ENCODE measurements at places on chromosomes 5 and 9.

DNA sequence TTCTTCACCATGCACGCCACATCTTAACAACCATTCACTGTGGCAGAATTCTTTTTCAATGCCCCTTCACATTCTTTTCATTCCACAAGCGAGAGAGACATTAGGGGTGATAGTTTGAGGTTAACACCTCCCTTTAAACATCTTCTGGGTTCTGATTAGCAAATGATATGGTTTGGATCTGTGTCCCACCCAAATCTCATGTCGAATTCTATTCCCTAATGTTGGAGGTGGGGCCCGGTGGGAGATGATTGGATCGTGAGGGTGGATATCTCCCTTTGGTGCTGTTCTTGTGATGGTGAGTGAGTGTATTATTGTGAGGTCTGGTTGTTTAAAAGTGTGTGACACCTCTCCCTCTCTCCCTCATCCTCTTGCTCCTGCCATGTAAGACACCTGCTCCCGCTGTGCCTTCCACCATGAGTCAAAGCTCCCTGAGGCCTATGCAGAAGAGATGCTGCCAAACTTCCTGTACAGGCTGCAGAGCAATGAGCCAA is 46.1 kb upstream of the RAI14 start:
- DNase-seq = no peak

- DNase-seq = no peak
Observed at GRCh38 chr9:98908897-98909634, 34.6 kb upstream of the COL15A1 start.

GRCh38 chr5:78540335-78541085 is 108.1 kb downstream of the LHFPL2 start:
- DNase-seq = no peak

DNA sequence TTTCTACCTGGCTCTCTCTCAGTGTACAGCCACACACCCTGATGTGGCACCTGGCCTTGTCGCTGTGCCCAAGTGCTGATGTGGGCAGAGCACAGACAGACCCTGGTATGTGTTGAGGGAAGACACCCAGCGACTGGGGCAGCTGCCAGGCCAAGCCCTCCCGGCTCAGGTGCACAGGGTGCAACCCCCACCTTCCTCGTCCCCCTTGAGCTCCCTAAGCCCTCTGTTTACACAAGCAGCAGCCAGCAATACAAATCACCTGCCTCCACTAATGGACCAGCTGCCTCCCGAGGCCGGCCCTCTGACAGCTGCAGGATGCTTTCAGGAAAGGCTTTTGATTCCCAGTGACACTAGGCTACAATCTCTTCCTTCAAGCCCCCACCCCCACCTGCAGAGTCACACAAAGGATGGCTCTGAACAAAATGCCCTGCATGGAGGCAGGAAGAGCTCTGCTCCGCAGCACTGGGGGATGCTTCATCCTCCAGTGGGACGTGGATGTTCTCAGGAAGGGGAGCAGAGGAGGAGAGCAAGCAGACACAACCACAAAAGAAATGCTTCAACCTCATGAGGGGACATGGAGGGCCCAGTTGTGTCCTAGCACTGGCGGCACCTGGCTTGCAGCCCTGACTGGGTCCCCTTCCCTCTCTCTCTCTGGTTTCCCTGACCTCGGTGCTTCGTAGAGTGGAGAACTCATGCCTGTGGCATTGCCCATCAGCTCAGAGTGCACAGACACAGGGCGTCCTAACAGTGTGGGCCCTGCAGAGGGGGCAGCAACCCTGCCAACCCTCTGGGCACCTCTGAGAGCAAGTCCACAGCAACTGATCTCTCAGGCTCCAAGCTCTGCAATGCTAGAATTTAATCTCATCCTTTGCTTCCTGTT is 140.8 kb downstream of the BARX1 start:
- DNase-seq = no peak

DNA sequence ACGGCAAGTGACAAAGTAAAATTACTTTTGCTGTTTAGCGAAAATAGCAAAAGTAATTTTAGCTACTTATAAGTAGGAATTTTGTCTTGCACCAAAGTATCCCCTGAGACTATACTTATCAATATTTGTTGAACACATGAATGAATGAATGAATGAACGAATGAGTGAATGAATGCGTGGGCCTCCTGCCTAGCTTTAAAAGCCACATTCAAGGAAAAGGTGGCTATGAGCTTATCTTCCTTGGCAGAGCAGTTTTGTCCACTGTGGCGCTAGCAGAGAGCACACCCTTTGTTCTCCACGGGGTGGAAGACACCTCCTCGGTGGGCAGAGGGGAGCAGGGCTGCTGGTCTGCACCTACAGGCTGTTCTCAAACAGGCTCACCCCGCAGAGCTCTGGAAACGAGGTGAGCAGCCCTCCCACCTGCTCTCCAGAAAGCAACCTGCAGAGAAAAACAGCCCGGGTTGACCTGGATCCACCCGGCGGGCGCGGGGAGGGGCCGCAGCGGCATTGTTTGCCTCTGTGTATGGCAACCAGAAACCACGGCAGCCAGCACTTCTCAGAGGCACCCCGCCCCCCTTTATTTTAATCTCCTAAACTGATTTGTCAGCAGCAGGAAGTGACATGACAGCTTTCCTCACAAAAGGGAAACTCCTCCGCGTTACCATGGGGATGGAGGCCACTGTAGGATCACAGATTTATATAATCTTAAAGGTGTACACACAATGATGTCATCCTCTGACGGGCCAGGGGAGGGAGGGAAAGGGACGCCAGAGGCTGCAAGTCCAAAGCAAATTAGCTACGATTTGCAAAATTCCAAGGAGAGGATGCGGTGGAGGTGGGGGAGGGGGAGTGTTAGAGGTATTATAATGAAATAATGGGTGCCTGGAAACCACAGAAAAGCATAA is 5.9 kb downstream of the DUSP1 start:
- DNase-seq = peak; percentile 93

GRCh38 chr5:104297076-104297475 is 734.5 kb upstream of the NUDT12 start:
- DNase-seq = no peak

DNA sequence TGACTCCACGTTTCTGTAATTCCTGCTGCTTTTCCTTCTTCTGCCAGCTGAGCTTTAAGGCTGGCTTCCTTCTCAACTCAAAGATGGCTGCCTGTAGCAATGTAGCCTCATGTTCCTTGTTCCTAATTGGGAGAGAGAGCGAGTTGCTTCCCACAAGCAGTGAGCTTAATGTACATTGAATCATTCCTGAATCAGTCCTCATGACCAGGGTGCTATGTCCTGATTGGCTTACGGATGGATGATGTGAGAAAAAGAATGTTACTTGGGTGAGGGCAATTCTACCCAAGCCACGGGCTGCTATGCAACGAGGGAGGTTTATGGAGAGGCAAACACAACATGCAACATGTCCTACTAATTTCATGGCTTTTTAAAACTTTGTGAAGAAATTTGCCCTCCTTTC is 356.2 kb downstream of the RASEF start:
- DNase-seq = no peak

DNA sequence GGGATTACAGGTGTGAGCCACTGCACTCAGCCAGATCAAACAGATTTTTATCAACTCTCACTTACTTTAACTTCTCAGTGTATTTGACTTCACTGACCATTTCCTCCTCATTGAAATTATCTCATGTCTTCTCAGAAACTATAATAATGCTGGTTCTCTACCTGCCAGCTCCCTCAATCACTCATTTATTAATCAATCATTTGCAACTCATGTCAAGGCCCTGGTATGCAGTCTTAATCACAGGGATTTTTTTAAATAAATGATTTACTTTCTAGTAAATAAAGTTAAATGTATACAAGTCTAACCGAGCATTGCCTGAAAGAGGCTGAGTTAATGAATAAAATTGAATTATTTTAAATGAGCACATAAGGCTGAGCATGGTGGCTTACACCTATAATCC is 63.3 kb downstream of the PLPP1 start:
- DNase-seq = no peak

DNA sequence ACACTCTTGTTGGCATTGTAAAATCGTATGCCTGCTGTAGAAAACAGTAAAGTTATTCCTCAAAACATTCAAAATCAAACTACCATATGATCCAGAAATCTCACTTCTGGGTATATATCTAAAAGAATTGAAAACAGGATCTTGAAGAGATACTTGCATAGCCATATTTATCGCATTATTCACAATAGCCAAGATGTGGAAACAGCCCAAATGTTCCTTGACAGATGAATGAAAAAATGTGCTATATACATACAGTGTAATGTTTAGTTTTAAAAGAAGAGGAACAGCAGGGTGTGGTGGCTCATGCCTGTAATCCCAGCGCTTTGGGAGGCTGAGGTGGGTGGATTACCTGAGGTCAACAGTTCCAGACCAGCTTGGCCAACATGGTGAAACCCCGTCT is 234.1 kb upstream of the DAB2 start:
- no peak for DNase-seq

DNA sequence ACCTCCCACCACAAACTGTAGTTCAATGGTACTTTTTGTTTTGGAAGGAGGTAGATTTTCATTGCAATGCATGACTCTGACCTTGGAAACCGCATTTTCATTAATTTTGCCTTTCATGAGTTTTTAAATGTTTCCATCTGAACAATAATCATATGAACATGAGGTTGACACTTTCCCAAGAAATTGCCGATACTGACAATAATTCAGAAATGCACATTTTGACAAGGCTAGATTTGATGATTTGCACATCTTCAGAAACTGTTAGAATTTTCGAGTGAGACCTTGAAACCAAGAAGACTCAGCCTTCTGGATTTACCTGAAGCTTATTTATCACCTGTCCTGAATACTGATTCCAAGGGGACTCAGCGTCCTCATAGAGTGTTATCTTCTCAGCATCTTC is 93.8 kb upstream of the NTRK2 start:
- no peak for DNase-seq

DNA sequence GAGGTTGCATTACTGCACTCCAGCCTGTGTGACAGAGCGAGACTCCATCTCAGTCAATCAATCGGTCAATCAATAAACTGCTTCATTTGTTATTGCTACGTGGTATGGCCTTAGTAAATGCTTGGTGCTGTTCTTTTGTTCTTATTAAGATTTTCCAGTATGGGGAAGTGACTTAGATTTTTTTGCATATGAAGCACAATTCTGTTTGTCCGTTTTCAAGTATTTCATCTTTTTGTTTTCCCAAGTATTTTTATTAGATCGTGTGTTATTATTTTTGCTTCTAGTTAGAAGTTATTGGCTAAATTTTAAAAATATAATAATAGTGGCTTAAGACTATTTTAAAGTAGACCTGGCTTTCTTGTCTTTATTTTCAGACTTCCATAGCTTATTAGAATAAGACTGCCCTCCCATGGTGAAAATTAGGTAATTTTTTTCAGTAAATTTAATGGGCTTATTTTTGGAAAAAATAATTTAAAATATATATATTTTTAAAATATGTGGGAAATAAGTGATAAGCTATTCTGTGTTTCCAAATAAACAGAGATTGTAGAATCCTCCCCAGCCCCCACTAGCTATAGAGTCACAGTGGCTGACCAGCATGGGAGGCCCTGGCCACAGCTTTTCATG is 14.7 kb upstream of the OMD start:
- DNase-seq = no peak

DNA sequence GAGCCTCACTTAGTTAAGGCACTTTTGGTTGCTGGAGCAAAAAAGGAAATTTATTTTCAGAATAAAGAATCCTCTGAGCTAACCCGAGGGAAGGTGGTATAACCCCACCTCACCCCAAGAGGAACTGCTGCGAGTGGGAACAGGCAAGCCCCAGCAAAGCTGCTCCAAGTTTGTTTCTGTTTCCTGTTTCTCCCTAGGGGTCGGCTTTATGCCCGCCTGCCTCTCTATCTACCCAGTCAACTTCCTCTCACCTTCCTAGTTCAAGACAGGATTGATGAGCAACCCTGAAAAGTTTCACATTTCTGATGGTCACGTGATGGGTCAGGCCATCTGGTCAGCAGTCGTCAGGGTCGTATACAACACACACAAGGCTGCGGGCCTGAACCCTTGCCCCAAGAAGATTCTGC is 31.1 kb downstream of the TRIO start:
- DNase-seq = no peak

DNA sequence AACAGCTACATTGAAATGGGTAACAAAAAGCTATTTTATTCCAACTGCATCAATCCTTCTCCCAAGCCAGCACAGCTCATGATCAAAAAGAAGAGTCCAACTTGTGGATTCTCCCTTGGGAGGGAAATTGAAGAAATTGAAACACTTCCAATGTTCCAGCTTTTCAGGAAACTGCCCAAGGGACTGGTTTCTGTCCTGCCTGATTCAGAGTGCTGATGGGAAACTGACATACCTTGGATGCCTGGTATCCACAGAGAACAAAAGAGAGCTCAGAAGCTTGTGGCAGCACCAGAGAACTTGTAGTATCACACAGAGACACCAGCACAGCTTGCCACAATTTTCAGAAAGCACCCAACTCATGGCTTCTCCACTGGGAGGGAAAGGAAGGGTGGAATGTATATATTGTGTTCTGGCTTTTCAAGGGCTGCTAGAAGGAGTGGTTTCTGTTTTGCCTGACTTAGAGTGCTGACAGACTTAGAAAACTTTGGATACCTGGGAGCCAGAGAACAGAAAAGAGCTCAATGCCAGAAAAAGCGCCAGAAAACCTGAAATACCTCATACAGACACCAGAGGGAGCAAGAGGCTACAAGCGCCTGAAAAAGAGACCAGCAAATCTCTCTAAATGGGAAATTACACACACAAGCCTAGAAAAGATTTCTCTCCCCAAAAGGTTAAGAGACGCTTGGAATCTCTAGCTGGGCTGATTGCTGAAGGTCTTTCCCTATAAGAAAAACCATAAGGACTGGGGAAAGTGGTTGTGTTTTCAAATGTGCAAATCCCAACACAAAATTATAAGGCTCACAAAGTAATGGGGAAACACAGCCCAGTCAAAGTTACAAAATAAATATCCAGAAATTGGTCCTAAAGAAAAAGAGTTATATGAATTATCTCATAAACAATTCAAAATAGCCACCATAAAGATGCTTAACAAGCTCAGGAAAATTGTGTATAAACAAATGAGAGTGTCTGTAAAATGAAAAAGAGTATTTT is 178.8 kb downstream of the SPOCK1 start:
- peak; percentile 15 for DNase-seq

DNA sequence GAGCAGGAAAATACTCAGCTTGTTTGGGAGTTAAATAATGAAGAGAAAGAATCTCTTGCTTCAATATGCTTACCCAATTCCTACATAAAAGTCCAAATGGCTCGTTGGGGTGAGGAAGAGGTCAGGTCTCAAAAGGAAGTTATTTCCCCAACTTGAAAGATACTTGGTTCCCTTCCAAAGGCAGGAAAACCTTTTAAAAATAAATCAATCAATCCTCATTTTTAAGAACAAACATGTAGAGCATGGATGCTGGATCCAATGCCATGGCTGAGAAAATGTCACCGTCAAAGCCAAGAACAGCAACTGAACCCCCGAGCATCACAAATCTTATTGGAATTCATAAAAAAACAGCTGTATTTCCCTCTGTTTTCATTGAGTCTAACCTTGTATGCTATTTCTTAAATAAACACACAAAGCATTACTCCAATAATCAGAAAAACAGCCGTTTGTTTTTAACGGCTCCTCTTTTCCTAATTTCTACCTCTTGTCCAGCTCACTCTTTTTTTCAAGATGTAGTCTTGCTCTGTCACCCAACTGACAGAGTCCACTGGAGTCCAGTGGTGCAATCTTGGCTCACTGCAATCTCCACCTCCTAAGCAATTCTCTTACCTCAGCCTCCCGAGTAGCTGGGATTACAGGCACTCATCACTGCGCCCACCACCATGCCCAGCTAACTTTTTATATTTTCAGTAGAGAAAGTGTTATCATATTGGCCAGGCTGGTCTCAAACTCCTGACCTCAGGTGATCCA is 140.7 kb downstream of the GNA14 start:
- DNase-seq = no peak

All from NCI-H446 treated with DMSO at 0.1 percent for 48 hours (cell line).